Esophagus muscularis mucosa (tissue), 4 donors: ENCODE measurements at places on chromosomes 7 and 10. TPM values are rescaled to one million over a fixed set of nuclear protein-coding genes. Genes with fewer than 3 reads are reported as not detected.

DNA sequence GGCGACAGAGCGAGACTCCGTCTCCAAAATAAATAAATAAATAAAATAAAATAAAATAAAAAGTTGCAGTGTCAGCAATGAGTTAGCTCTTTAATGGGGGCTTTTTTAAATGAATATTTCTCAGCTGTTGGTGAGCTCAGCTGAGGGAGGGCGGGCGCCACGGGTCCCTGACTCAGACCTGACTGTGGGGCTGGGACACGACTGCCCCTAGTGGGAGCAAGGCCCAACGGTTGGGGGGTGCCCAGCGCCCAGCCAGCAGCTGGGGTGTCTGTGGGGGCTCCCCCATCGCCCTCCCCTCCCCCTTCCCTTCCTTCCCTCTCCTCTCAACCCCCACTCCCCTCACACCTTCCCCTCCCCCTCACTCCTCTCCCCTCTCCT is 46.6 kb downstream of the PWWP2B start:
- no peak for DNase-seq

Gene RARRES2
- total RNA-seq: 193 TPM

Gene SLC39A12
- not detected for total RNA-seq

Gene EEPD1
- 18.7 TPM for total RNA-seq

GRCh38 chr7:24851786-24852185 is 94.5 kb upstream of the GSDME start:
- DNase-seq: no peak

DNA sequence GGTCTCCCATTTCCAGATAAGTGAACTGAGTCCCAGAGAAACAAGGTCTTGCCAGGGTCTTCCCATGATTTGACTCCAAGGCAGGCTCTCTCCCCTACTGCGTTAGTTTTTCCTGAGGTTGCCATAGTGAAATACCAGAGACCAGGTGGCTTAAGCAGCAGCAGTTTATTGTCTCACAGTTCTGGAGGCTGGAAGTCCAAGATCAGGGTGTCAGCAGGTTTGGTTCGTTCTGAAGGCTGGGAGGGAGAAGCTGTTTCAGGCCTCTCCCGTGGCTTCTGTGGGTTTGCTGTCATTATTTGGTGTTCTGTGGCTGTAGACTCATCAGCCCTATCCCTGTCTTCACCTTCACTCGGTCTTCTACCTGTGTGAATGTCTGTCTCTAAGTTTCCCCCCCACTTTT is 129.9 kb downstream of the GRK5 start:
- DNase-seq: no peak
